ENCODE measurements at places on chromosomes 1 and 21.

GRCh38 chr1:11746795-11747487 is 11.0 kb downstream of the AGTRAP start:
- DNase-seq, result no peak

GRCh38 chr1:182391028-182391361 is 595 bp downstream of the GLUL start:
- DNase-seq, result no peak

GRCh38 chr1:167605576-167605975 is 24.5 kb upstream of the RCSD1 start:
- DNase-seq, result peak; percentile 46

- peak; percentile 99 for DNase-seq
Observed at GRCh38 chr1:201593200-201593921, 54.4 kb downstream of the NAV1 start.

DNA sequence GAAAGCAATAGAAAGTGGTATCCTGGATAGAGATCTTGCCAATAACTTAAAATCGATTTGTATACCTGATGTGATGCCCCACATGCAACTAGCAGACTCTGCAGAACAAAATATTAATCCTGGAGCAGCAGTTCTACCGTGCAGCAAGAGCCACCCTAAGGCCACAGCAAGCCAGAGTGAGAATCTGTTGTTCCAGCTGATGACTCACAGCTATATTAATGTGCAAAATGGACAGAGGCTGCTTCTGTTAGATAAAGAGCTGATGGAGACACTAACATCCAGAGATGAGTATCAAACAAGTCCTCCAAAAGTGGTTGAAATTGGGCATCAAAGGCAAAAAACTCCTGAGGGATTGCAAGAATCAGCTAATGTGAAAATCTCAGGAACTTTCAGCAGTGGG is 127.8 kb downstream of the MACF1 start:
- DNase-seq, result peak; percentile 45

Data from amniotic epithelial cell (primary cell).